ENCODE measurements at places on chromosomes 1 and 21.

DNA sequence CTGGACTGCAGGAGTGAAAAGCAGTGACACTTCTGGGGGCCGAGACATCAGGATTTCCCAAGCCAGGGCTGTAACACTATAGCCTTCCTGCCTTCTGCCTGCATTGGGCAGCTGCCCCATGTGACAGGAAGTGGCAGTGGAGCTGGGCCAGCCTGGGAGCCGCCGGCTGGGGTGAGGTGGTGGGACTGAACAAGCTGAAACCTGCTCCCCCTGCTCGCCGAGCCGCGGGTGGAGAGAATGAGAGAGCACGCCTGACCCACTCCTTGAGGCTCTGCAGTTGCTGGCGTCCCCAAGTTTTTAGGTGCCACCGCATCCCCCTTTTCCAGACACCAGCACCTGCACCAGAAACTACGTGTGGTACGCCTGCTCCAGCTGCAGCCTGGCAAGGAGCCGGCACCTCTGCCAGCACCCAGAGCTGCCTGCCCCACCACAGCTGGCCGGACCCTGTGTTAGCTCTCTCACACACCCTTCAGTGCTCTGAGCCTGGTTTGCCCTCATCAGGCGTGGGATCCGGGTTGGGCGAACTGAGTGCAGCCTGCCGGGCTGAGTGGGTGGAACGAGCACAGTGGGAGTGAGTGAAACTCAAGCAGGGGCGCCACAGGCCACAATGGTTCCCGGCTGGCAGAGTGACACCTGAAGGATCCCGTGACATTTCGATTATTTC, 119.4 kb downstream of the AKT3 start:
- DNase-seq = no peak

- DNase-seq = no peak
Observed at GRCh38 chr1:22117238-22117637, 25.7 kb downstream of the WNT4 start.

GRCh38 chr1:29324771-29325351, 88.5 kb downstream of the PTPRU start:
- no peak for DNase-seq

- DNase-seq = no peak
Observed at GRCh38 chr1:9658199-9658598, 6.7 kb downstream of the PIK3CD start.

GRCh38 chr1:160653620-160654016, 6.8 kb upstream of the SLAMF1 start:
- DNase-seq = no peak

All from muscle of back (tissue), 13 donors.